ENCODE measurements at places on chromosomes 2 and 18.

- DNase-seq = peak; percentile 32
Measured at GRCh38 chr2:101697124-101698013, at the start of gene MAP4K4. MAP4K4 (plus strand) TSS chr2:101697707; CDS start chr2:101698081, 374 bp downstream.

DNA sequence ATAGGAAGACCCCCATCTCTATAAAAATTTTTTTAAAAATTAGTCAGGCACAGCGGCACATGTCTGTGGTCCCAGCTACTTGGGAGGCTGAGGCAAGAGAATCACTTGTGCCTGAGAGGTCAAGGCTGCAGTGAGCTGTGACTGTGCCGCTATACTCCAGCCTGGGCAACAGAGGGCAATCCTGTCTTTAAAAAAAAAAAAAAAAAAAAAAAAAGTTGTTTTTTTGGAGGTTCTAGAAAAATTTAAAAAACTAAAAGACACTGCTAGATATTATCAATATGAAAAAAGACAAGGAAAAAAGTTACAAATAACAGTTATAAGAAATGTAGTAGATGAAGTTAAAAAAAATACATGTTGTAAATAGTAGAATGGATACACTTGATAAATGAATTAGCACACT lies 56.1 kb upstream of the C2orf15 start:
- no peak for DNase-seq

DNA sequence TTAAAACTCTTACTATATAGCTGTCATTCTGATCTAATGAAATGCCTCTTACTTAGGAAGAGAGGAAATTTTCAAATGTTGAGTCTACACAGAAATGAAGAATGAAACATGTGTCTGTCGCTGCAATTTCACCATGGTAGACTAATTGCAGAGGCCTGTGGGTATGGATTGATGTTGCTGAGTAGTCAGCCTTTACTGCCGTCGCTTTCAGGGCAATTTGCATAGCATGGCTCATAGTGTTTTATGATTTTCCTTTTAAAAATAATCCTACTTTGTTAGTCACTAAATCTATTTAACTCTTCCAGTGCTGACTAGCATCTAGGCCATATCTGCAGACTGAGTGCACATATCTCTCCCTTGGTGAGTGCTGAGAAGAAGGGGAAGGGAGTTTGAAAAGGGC lies 819.2 kb downstream of the SATB2 start:
- no peak for DNase-seq

DNA sequence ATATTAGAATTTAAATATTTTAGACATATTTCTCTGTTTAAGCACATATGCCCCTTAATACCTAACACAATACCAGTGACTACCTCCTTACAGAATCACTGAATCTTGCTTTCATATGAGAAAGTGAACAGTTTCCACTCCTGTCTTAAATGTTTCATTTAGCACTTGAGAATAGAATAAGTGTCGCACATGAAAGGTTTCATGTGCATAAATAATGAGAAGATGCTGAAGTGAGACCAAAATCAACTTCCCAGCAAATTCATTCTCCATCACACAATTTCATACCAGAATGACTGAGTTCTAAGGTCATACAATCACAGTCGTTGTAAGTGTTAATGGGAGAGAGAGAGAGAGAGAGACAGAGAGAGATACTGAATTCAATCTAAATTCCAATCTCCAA lies 51.2 kb downstream of the ATIC start:
- DNase-seq = no peak

- no peak for DNase-seq
Measured at GRCh38 chr2:26016012-26016705, 17.7 kb upstream of the RAB10 start.

DNA sequence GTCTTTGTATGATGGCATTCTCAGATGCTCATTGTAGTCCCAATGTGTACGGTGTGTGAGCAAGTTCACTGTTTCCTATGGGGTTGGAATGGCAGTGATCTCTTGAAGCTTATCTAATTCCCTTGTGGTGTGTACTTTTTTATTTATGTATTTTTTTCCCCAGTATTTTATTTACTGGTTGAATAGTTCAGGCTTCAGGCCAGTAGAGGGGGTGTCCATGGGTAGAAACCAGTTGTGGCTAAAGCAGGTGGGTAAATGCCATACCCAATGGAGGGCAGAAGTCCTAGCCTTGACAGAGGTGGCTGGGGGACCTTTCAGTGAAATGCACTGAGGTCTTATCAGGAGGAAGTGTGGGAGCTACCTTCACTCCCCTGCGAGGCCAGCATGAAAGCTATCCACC lies 351.4 kb upstream of the CWC22 start:
- DNase-seq = no peak

- DNase-seq = peak; percentile 64
Measured at GRCh38 chr18:13393338-13393737, 174.8 kb downstream of the LDLRAD4 start.

GRCh38 chr2:120935339-120936313 lies 200.0 kb downstream of the GLI2 start:
- no peak for DNase-seq

- no peak for DNase-seq
Measured at GRCh38 chr2:124663645-124663997, 638.5 kb downstream of the CNTNAP5 start.

DNA sequence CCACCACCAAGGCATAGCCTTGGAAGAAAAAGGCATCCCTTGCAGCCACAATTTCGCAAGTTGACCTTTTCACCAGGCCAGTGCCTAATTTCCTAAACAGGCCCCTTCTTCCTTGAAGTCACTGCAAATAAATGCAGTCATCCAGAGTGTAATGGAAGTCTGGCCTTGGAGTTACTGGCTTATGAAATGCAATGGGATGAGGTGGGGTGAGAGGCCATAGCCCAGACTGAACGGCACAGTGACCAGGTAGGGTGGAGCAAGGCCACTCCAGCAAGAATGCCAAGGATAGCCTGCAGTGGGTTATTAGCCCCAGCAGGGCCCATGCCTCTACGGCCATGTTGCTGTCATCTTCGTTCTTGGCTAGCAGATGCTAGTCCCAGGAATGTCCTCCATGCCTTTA lies 68.4 kb downstream of the BCL11A start:
- no peak for DNase-seq

DNA sequence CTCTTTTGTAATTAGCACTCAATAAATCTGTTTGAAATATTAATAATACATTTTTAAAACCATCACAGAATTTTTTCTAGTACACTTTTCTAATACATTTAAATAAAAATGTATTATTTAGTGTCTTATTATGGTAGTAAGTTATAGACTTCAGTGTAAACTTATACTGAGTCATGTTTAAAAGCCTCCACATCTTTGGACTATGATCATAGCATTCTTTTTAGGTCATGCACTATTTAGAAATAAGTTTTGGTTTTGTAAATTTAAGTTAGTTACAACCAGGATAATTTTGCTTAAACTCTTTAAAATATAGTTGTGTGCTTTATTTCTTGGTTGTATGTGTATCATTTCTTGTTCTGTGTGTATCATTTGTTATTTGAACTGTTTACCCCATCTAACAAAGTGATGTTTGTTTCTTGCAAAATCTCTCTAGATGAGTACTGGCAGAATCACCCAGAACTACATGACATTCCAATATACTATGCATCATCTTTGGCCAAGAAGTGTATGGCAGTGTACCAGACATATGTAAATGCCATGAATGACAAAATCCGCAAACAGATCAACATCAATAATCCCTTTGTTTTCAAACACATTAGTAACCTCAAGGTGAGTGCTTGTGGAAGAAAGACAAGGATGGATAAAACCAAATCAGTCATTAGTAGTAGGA lies 16.7 kb downstream of the CPSF3 start:
- DNase-seq = no peak

GRCh38 chr2:165293440-165294420 lies 54.5 kb downstream of the SCN2A start:
- DNase-seq = peak; percentile 58

GRCh38 chr2:120247851-120248250 lies 4.8 kb upstream of the RALB start:
- no peak for DNase-seq
